Amniotic epithelial cell (primary cell): ENCODE measurements at places on chromosomes 3 and 15.
A peak's percentile ranks its signal among the peaks of the same experiment; 100 is the strongest.

GRCh38 chr15:90819390-90819789 lies 49.0 kb upstream of the FURIN start:
- DNase-seq: no peak

DNA sequence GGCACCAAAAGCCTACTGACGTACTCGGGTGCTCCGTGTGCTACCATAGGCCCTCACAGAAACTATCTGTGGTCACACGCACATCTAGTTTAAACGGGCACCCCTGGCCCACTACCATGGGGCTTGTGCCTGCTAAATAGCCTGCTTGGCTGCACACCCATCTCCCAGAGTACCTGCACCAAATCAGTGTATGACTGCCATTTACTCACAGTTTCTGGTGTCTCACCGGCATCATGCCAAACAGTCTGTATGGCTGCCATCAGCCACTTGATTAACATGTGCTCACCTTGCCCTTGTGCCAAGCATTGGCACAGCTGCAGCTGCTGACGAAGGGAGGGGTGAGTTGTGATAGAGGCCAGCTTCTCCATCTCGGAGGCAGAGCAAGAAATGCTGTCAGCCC lies 232.7 kb downstream of the IGSF11 start:
- no peak for DNase-seq

- no peak for DNase-seq
Measured at GRCh38 chr3:143594206-143594605, 254.1 kb downstream of the SLC9A9 start.

- DNase-seq: no peak
Measured at GRCh38 chr3:161073181-161073580, 32.0 kb downstream of the B3GALNT1 start.

- peak; percentile 50 for DNase-seq
Measured at GRCh38 chr15:83322061-83322460, 37.6 kb upstream of the BNC1 start.

GRCh38 chr3:31227131-31227562 lies 305.6 kb upstream of the STT3B start:
- DNase-seq: no peak

DNA sequence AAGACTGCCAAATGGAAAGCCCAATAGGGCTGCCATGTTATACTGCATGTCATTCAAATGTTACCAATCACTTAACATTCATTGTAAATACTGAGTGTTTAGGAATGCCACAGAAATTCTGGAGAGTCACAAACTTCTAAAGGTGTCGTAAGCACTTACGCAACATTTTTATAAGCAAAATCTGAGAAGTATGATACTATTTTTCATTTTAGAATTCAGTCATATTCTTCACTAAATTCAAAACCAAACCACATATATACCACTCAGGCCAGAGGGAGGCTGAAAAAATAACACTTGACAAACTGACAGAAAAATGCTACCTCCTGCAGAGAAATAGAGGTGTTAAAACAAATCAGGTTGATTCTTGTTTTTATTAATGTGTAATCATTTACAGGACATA lies 89.8 kb downstream of the THBS1 start:
- DNase-seq: no peak

- no peak for DNase-seq
Measured at GRCh38 chr15:69096196-69096595, 64.2 kb upstream of the GLCE start.

- no peak for DNase-seq
Measured at GRCh38 chr3:12221663-12222062, 63.0 kb upstream of the TIMP4 start.

- no peak for DNase-seq
Measured at GRCh38 chr15:51202783-51203182, 108.1 kb upstream of the TNFAIP8L3 start.

DNA sequence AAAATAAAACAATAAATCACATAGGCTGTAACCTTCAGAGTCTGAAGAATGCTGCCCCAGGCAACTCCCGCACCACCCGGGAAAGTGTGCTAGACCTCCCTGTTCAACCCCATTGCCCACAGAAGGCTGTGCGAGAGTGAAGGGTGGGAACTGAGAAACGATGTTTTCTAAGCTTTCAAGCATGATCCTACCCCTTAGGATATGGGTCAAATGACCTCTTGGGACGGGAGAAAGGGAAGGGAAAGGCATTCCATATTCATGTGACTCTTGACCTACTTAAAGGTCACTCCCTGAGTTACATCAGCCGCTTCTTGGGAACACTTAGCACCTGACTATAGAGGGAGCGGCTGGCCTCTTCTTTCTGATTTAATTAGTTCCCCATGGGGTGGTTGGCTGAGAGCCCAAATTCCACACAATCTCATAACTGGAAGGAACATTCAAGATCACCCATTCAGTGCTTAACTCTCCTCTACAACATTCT lies 114.7 kb upstream of the SLC24A5 start:
- no peak for DNase-seq

DNA sequence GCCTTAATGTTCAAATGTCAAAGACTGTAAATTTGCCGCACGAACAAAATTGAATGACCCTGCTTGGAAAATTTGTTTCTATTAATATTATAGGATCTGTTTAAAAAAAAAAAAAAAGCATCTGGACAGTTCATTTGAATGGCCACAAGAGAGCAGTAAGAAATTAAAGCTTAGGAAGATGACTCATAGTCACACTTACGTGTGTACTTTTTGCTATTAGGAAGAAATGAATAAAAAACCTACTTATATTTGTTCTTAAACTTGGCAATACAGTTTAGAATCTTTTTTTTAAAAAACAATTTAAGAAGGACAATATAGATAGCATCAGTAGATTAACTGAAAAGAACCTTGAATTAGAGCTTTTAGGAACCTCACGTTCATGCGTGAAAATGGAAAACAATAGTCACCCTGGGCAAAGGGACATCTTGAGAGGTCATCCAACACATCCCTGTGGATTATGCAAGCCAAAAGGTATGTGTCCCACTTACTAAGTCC lies 621.8 kb downstream of the MECOM start:
- DNase-seq: peak; percentile 73

DNA sequence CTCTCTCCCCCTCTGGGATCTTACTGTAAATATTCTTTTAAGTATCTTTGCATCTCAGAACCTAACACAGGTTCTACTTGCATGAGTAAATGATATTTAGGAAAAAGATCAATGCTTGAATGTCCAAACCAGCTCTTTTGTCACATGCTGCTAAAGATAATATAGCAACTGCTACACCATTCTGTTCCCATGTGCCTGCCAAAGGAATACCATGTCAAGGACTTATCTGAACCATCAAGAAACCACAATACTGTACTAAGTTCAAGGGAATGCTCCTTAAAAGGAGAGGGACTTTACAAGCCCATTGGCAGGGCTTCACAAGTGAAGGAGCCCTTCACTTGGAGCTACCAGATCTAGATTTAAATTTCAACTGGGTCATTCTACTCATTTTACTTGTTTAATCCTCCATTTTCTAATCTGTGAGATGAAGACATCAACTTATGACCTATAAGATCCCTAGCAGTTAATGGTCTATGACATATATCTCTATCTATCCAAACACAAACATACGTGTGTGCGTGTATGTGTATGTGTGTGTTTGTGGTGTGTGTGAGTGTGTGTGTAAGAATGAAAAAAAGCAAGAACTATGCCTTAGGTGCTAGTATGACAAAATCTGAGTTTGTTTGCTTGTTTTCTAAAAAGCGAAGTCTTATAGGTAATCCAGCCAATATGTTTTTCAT lies 13.0 kb upstream of the SEC62 start:
- DNase-seq: peak; percentile 19

GRCh38 chr3:111591555-111591954 lies 3.6 kb downstream of the ZBED2 start:
- no peak for DNase-seq

DNA sequence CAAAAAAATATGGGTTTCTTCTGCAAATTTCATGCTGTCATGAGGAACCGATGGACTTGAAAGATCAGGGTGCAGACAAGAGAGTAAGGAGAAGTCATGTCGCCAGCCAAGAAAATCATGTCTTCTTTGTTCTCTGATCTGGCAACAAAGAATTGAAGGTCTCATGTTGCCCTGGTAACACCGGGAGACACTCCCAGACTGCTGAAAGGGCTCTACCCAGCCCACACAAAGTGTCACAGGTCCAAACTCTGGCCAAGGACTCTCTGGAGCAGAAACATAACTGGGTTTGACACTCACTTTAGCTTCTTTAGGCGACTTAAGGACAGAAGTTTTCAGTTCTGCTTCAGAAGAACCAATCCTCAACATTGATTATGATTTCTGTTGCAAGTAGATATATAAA lies 42.9 kb downstream of the SIDT1 start:
- DNase-seq: no peak

DNA sequence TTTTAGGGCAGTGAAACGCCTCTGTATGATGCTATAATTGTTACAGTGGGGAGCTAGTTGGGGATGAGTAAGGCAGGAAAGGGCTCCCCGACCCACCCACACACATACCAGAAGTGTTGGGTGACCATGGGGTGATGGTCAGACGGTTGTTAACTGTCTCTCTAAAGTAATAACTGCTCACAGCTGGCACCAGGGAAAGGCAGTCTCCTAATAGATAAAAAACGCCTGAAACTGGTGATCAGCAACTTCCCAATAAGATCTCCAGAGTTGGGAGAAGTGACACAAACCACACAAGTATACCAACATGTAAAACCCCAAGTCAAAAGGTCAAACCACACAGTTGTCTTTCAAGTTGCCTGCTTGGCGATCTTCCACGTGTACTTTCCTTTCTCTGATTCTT lies 346.5 kb upstream of the CNTN4 start:
- no peak for DNase-seq

DNA sequence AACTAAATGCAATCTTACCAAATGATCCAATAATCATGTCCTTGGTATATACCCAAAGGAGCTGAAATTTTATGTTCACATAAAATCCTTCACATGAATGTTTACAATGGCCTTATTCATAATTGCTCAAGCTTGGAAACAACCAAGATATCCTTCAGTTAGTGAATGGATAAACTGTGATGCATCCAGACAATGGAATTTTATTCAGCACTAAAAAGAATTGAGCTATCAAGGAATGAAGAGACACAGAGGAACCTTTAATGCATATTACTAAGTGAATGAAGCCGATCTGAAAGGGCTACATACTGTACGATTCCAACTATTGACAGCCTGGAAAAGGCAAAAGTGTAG lies 168.4 kb downstream of the PDE8A start:
- no peak for DNase-seq

DNA sequence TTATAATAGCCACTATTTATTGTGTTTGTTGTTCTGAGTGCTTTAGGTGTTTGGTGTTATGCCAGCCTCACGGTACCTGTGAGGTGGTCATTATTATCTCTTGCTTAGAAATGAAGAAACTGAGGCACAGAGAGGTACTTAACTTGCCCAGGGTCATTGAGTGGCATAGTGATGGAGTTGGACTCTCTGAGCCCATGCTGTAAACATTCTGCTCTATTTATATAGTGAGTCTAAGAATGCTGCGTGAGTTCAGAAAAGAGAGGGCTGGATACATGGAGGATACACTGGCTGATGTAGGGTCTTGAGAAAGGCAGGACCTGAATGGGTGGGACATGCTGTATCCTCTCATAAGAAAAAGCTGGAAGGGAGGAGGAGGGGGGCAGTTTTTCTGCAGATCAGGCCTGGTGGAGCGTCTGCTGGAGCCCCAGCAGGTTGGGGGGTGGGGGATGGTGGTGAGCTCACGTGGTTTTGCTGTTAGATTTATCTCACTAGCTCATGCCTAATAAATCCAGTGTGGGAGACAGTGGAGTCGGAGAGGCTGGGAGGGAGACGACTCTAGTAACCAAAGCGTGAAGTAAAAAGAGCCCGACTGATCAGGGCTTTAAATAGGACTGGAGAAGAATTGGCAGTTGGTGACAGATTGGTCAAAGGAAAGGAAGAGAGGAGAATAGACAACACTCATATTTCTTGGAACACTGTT lies 16.0 kb downstream of the MED12L start:
- DNase-seq: no peak

DNA sequence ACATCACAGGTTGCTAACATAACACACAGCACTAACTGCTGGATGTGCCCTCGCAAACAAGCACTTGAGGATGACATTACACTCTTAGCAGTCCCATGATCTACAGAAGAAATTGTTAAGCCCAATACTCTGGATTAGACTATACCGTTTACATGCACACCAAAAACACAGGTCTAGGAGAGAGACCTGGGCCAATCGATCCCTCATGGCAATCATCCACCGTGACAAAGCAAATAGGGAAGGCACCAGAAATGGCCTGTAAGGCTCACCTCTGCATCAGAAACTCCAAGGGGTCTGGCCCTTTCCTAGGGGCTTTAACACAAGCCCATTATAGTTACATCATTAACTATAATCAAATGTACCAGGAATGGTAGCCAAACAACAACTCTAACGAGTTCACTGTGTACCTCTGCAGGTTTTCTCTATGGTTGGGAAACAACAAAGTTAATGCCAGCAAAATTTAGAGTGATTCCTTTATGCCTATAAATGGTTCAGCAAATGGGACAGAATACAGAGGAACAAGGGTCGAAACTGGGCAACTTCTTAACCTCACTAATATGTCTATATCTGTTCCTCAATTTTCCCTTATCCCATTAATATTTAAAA lies 18.5 kb downstream of the TRANK1 start:
- DNase-seq: no peak

GRCh38 chr15:82018201-82018600 lies 27.6 kb downstream of the MEX3B start:
- DNase-seq: no peak

GRCh38 chr3:182212479-182213076 lies 500.9 kb downstream of the SOX2 start:
- peak; percentile 67 for DNase-seq

GRCh38 chr3:170437176-170437575 lies 18.5 kb downstream of the CLDN11 start:
- no peak for DNase-seq

DNA sequence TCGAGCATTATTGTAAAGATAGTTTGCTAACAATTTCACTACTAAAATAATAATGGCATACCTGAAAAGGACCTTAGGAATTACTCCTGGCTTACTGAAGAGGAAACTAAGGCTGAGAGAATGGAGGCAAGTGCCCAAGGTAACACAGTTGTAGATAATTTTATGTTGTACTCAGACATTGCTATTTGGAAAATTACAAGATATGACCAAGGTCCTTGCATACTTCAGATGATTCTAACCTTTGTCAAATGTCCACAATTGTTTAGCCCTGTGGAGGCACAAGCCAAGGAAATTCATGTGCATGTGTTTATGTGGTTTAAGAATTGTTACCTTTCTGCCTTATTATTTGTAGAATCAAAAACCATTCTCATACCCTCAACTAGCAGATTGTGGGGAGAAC lies 105.7 kb downstream of the TUSC7 start:
- DNase-seq: no peak

DNA sequence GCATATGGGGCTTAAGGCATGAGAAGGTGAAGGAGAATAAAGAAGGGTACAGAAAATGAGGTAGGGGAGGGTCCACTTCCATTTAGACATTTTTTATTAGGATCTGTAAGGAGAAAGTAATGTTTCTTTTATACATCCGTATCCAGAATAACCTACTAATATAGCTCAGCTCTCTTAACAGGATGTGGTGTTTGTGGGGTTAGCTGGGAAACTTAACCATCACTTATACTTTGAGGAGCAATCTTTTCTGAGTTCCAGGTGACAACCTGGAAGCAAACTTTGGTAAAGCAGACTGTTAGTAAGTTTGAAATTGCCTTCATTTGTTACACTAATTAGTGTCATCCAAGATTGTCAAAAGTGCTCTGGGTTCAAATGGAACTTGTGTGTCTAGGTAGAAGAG lies 36.6 kb downstream of the BUB1B start:
- DNase-seq: no peak
